Ecto neural progenitor cell (in vitro differentiated cells): ENCODE measurements at places on chromosomes 11 and 22.

GRCh38 chr11:64853709-64854108 is 9.3 kb upstream of the CDC42BPG start:
- no peak for DNase-seq

GRCh38 chr11:119974467-119974866 is 163.4 kb downstream of the TRIM29 start:
- no peak for DNase-seq

- DNase-seq = no peak
Observed at GRCh38 chr11:86473991-86474833, 99.5 kb downstream of the CCDC81 start.

- DNase-seq = no peak
Observed at GRCh38 chr11:110182886-110183285, 89.7 kb downstream of the ZC3H12C start.

- no peak for DNase-seq
Observed at GRCh38 chr11:72380132-72380503, 54.2 kb downstream of the CLPB start.

- no peak for DNase-seq
Observed at GRCh38 chr22:44956840-44957767, 52.7 kb downstream of the PHF21B start.

DNA sequence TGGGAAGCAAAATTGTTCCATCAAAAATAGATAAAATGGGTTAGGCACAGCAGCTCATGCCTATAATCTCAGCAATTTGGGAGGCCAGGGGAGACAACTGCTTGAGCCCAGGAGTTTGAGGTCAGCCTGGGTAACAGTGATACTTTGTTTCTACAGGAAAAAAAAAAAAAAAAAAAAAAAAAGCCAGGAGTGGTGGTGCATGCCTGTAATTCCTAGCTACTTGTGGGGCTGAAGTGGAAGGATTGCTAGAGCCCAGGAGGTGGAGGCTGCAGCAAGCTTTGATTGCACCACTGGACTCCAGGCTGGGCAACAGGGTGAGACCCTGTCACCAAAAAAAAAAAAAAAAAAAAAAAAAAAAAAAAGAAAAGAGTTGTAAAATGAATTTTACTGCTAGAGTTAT is 49.6 kb downstream of the KIF18A start:
- no peak for DNase-seq

- DNase-seq = no peak
Observed at GRCh38 chr11:102552447-102553194, 22.1 kb upstream of the MMP7 start.

GRCh38 chr11:131662317-131662972 is 292.0 kb downstream of the NTM start:
- DNase-seq = no peak

GRCh38 chr11:19953909-19954308 is 206.4 kb downstream of the DBX1 start:
- DNase-seq = no peak

GRCh38 chr11:61771195-61771894 is 18.9 kb downstream of the MYRF start:
- no peak for DNase-seq

DNA sequence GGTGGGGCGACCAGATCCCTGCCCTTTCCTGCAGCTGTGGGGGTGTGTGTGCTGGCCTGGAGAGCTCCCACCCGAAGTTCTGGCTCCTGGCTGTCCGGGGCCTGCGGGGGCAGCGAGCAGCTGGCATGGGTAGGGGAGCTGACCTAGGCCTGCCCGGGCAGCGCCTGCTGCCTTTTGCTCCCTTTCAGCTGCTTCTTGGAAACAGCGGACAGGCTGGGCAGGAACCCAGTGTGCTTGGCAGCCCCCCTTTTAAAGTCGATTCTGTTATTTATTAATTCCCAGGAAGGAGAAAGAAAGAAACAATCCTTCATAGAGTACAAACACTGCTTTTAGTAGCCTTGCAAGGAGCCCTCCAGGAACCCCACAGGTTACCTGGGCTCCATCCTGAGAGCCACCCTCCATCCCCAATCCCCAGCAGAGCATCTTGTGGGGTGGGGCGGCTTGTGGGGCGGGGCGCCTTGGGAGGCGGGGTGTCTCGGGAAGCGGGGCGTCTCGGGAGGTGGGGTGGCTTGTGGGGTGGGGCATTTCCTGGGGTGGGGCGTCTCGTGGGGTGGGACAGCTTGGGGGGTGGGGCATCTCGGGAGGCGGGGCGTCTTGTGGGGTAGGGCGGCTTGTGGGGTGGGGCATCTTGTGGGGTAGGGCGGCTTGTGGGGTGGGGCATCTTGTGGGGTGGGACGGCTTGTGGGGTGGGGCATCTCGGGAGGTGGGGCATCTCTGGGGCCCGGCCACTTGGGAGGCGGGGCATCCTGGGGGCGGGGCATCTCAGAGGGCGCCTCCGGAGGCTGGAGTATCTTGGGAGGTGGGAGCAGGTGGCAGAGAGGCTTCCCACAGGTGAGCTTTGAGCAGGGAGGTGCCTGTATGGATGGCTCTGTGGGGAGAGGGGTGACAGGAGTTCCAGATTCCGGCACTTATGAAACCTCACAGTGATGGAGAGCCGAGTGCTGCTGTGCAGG is 7.0 kb downstream of the CD81 start:
- no peak for DNase-seq

- peak; percentile 69 for DNase-seq
Observed at GRCh38 chr11:75639762-75640181, 29.1 kb downstream of the MAP6 start.

- DNase-seq = no peak
Observed at GRCh38 chr11:77167111-77167626, 39.1 kb downstream of the MYO7A start.

DNA sequence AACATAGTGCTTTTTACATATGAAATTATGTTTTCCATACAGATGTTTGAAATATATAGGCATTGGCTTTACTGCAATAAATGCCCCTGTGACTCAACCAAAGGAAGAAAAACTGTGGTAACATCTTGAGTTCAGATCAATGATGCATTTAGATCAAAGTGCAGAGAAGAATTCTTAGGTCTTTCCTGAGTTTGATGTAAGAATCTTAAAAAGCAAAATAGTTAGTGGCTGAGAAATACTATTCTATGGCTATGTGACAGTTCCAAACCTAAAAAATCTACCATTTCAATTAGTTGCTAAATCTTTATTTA is 93.7 kb downstream of the SOX6 start:
- DNase-seq = no peak

GRCh38 chr11:19441752-19442553 is 201.2 kb upstream of the E2F8 start:
- no peak for DNase-seq

DNA sequence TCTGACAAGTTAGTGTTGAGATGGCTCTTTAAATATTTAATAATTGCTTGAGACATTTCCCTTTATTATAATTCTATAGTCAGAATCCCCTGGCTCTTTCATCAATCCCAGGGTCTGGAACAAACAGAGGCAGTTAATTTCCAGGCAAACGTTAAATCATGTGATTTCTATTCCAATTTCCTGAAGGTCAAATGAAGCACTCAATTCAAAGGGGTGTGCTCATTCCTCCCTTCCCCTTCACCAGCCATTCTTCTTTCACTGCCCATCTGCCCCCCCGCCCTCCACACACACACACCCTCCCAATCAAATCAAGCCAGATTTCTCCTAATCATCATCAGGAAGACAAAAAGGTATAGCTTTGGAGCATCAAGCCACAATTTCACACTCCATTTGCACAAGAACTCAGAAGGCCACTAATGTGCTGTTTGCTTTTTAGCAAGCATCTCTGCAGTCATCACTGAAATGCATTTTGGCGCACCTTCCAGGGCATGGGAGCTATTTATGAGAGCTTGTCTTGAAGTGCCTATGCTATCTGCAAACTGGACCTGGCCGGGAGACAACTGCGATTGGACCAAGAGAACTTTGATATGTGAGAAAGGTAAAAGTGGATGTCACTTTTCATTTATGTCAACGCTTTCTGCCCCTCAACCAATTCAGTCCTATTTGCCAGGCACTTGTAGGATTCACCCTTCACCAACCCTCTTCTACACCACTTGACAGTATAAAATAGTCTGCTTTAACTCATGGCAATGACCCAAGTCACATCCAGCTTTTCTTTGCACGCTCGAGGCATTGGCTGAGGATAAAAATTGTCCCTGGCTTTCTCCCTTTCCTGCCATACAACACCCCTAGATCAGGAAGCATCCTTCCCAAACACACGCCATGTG is 315.1 kb upstream of the API5 start:
- no peak for DNase-seq

GRCh38 chr11:27158456-27159334 is 118.1 kb downstream of the BBOX1 start:
- peak; percentile 51 for DNase-seq

DNA sequence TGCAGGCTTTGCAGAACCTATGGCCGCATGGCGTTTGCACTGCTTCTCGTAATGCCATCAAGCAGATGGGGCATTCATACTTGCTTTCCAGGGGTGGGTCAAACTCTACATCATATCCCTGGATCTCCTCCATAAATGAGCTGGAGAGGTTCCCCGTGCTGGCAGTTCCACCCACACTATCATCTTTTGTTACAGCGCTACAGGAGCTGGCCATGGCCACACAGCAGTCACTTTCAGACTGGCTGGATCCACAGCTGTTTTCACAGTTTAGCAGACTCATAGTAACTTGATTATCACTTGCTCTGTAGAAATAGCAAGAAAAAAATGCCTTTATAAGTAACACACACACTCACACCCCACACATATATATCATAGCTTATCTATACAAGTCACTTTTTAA is 8.8 kb downstream of the TRAF6 start:
- DNase-seq = no peak

GRCh38 chr22:46942799-46943785 is 180.6 kb downstream of the TBC1D22A start:
- DNase-seq = no peak

- DNase-seq = peak; percentile 85
Observed at GRCh38 chr22:38353142-38353629, 36.0 kb upstream of the CSNK1E start.

GRCh38 chr22:19533857-19534256 is 9.6 kb upstream of the CLDN5 start:
- no peak for DNase-seq

GRCh38 chr11:13760115-13760514 is 91.6 kb downstream of the FAR1 start:
- no peak for DNase-seq

- no peak for DNase-seq
Observed at GRCh38 chr22:19644314-19645223, 69.7 kb upstream of the SEPTIN5 start.

- DNase-seq = peak; percentile 13
Observed at GRCh38 chr22:48101704-48102103, 1339.3 kb downstream of the TBC1D22A start.

DNA sequence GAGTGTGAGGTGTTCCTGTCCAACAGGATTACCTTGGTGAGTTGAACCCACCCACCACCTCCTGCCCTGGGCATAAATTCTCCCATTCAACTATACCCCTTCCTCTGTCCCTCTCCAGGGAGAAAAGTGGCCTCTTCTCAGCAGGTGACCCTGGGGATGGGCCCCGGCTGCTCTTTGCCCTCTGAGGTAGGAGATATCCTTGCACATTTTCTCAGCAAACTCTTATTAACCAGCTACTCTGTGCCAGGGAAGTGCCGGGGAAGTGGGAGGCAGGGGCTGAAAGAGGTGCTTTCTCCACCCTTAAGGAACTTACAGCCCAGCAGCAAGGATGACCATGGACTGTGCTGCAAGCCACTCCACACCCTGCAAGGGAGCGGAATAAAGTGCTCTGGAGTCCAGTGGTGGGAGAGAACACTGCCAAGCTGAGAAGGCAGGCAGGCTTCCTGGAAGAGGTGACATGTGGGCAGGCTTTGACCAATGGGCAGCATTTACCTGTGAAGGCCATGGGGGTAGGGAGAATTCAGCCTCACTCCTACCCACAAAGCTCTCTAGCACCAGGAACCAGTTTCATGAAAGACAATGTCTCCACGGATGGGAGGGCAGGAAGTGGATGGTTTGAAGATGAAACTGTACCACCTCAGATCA is 21.9 kb upstream of the OAF start:
- DNase-seq = no peak

- DNase-seq = no peak
Observed at GRCh38 chr11:32148895-32149294, 58.0 kb downstream of the RCN1 start.

GRCh38 chr11:13328286-13328685 is 50.7 kb downstream of the BMAL1 start:
- DNase-seq = no peak

DNA sequence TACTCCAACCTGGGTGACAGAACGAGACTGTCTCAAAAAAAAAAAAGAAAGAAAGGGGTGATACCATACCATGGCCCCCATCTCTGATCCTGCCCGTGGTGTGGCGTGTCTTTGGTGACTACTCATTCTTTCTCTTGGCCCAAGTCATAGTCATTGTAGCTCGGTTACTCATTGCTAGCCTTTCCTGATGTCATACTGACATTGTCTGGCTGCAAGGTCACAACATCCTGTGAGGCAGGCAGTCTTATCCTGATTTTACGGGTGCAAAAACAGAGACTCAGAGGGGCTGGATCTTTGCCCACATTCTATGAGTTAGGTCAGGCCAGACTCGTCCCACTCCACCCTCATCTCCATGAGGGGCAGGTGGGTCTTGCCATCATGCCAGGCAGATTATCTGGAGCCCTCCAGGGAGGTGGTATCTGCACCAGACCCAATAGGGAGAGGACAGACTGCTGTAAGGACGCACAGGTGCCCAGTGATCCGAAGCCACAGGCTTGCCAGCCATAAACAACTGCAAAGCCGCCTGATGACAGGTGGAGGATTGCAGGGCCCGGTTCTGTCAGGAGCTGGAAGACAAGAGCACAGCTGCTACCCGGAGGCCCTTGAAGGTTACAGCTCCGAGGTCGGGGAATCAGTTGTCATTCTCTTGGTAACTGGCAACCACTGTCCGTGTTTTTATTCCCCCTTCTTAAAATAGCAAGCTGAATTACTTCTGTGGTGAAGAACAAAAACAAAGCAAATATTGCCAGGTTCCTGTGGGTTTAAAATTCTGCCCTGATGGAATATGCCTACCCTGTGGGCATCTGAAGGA is 13.8 kb downstream of the TOM1 start:
- no peak for DNase-seq

DNA sequence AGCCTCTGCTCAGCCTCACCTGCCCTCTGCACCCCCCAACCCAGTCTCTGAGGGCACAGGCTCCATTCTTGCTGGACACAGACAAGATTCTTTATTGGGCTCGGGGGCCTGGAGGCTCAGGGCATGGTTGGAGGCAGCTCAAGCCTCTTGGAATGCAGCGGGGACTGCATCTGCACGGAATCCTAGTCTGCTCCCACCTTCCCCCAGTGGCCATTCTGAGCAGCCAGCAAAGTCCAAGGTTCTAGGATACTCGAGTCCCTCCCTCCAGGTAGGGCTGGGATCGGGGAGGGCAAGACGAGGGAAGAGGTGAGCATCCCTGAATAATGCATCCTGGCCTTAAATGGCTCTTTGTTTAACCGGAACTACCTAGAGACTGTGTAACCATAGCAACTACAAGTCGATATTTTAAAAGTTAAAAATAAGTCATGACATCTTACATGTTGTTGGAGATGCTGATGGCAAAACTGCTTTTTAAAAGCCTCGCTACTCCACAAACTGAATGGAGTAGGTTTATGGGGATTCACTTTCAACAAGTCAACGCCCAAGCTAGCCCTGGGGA is 10.7 kb upstream of the IGSF22 start:
- DNase-seq = no peak

DNA sequence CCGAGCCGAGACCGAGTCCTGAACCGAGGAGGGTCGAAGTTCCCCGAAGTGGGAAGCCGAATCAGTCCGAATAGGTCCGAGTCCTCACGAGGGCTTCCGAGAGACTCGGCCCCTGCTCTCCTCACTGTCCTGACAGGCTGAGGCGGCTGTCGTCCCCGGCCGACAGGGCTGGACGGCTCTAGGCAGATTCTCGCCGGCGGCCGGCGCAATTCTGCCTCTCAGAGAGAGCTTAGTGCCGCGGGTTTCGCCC is 191 bp upstream of the DEAF1 start:
- no peak for DNase-seq

- no peak for DNase-seq
Observed at GRCh38 chr11:70824605-70825245, 426.4 kb downstream of the CTTN start.
